Transverse colon (tissue), 4 donors: ENCODE measurements at places on chromosomes 5 and 9. TPM values are rescaled to one million over a fixed set of nuclear protein-coding genes. Genes with fewer than 3 reads are reported as not detected.
A peak's percentile ranks its signal among the peaks of the same experiment; 100 is the strongest.

DNA sequence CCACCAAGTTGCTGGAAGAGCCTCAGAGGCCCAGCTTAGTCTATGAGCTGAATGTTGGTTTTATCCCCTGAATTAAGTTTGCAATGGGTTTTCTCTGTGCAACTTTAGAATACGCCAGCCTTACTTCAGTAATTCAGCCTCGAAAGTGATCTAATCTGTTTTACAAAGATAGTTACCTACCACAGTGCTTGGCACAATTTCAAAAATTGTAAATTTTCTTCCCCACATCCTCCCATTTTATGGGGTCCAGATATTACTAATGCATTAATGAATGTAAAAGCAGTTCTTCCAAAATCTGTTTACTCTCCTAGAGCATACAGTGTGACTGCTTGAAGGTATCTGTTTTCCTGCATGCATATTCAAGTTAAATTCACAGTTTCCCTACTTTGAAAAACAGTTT lies 172.6 kb downstream of the MAN2A1 start:
- H3K36me3 ChIP-seq: peaks cover 16% of the 10 kb centered on the region
- peaks cover 5% of the 10 kb centered on the region for H3K4me1 ChIP-seq
- DNase-seq: no peak
- no peak overlapping the region for H3K27ac ChIP-seq
- no peak overlapping the region for H3K4me3 ChIP-seq

DNA sequence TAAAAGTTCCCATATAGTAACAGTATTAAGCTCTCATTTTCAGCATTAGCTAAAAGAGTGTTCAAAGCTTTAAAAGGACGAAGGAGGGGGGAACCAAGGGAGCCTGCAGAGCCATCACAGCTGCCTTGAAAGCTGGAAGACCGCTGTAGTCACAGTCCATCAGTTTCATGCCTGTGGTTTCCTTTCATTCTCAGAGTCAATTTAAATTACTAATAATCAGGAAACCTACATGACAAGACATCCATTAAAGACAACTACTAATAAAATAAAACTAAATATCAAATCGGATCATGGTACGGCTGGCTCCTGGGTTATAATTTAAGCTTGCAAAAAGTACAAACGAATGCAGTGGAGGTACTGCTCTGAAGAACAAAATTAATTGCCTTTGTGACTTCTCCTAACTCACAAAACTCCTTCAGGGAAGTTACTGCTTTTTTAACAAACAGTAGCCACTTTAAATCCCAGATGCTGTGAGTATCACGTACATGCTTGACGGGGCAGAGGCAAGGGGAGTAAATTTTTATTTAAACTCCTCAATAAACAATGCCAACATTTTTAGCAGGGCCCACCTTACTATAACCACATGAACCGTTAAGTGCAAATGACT lies 213.5 kb downstream of the DENND1A start:
- no peaks in the 10 kb centered on the region for H3K4me1 ChIP-seq
- no peak for DNase-seq
- H3K4me3 ChIP-seq: no peak overlapping the region

The BRINP1 gene
- 0.27 TPM for total RNA-seq

The STKLD1 gene
- total RNA-seq: 0.68 TPM

DNA sequence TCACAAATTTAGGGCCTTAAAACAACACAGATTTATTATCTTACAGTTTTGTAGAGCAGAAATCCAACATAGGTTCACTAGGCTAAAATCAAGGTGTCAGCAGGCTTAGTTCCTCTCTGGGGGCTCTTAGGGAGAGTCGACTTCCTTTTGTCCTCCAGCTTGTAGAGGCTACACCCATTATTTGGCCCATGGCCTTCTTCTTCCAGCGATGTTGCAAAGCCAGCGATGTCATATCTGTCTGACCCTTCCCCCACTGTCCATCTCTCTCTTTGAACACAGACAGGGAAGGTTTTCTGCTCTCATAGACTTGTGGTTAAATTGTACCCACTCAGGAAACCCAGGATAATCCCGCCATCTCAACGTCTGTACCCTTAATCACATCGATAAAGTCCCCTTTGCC lies 60.3 kb upstream of the SHB start:
- no peaks in the 10 kb centered on the region for H3K36me3 ChIP-seq
- H3K27me3 ChIP-seq: no peaks in the 10 kb centered on the region
- H3K27ac ChIP-seq: no peak overlapping the region
- no peaks in the 10 kb centered on the region for H3K4me1 ChIP-seq

The N4BP3 gene
- total RNA-seq: 1.6 TPM

- H3K27me3 ChIP-seq: no peaks in the 10 kb centered on the region
- H3K4me3 ChIP-seq: no peak overlapping the region
- H3K36me3 ChIP-seq: no peaks in the 10 kb centered on the region
These were observed 33.5 kb upstream of the ADAM19 start for GRCh38 chr5:157608972-157609565.

The GKAP1 gene
- 6.0 TPM for total RNA-seq

GRCh38 chr9:72526901-72527800 lies 5.7 kb downstream of the TMC1 start:
- peak overlapping the region; percentile 67 for H3K27ac ChIP-seq
- H3K27me3 ChIP-seq: no peaks in the 10 kb centered on the region
- no peak overlapping the region for H3K4me3 ChIP-seq
- DNase-seq: peak; percentile 71
- no peaks in the 10 kb centered on the region for H3K36me3 ChIP-seq

DNA sequence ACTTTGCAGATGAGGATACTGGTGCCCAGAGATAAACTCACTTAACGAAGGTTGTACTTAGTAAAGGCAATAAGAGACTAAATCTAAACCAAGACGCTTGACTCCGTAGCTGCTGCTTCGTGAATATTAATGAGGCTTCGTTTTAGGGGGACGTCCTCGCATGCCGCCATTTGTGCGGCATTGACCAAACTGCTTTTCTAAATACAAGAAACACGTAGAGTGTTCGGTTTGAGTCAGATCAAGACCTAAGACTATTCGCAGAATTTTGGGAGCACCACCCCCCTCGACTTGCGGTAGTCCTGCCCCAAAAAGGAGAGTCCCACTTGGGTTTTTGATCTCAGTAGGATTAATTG lies 1.1 kb downstream of the NPM1 start:
- peak overlapping the region; percentile 78 for H3K4me3 ChIP-seq
- peaks cover 9% of the 10 kb centered on the region for H3K36me3 ChIP-seq
- peaks cover 7% of the 10 kb centered on the region for H3K4me1 ChIP-seq
- no peak for DNase-seq
- no peaks in the 10 kb centered on the region for H3K27me3 ChIP-seq

DNA sequence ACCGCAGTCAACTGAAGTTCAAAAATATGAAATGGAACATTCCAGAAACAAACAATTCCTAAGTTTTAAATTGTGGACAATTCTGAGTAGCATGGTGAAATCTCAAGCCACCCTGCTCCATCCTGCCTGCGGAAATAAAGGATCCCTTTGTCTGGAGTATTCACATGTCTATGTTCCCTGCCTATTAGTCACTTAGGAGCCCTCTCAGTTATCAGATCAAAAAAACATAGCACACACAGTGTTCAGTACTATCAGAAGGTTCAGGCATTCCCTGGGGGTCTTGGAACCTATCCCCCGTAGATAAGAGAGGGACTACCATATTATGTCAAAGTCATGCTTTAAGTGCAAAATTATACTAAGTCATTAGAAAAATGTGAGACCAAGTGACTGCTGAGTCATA lies 300.8 kb downstream of the SEMA5A start:
- no peak overlapping the region for H3K4me3 ChIP-seq
- no peak overlapping the region for H3K27ac ChIP-seq
- H3K27me3 ChIP-seq: no peaks in the 10 kb centered on the region
- H3K36me3 ChIP-seq: no peaks in the 10 kb centered on the region
- DNase-seq: no peak

- H3K4me1 ChIP-seq: no peaks in the 10 kb centered on the region
- H3K36me3 ChIP-seq: peaks cover 8% of the 10 kb centered on the region
- no peak for DNase-seq
- no peaks in the 10 kb centered on the region for H3K27me3 ChIP-seq
These were observed 9.0 kb downstream of the TOR1B start for GRCh38 chr9:129811967-129812363.

GRCh38 chr9:2925016-2925415 lies 81.1 kb upstream of the PUM3 start:
- H3K27me3 ChIP-seq: no peaks in the 10 kb centered on the region
- no peak for DNase-seq
- no peak overlapping the region for H3K4me3 ChIP-seq

DNA sequence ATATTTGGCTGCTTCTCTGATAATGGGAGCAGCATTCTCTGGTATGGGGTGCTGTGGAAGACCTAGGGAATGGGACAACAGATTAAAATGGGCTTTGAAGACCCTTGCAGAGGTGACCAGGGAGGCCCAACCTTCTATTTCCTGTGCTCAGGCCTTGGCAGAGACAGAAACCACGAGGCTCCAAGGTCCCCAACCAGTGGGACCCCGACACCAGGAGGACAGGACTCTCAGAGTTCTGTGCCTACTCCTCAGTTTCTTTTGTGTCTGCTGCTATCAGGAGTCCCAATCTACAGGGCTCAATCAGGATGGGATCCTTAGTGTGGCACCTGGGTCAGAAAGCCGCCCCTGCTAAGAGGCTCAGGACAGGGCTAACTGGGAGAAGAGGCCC lies 29.3 kb downstream of the CSF2 start:
- peak overlapping the region; percentile 46 for H3K27ac ChIP-seq
- no peak overlapping the region for H3K4me3 ChIP-seq
- no peaks in the 10 kb centered on the region for H3K36me3 ChIP-seq

DNA sequence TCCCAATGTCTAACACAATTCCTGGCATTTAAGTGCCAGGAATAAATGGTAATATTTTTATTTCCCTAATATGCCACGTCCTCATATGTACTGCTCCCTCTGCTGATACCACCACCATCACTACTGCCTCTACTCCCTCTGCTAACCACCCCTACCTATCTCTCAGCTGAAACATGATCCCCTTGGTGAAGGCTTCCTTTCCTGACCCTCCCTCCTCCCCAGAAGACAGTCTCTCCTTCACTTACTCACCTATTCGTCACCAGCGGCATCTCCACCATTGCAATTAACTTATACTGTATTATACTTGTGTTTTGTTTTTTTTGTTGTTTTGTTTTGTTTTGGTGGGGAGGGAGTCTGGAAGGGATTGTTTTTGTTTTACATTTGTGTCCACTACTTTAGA lies 4.8 kb downstream of the DENND1A start:
- no peak for DNase-seq
- H3K4me3 ChIP-seq: no peak overlapping the region
- peaks cover 29% of the 10 kb centered on the region for H3K4me1 ChIP-seq
- H3K27me3 ChIP-seq: no peaks in the 10 kb centered on the region

GRCh38 chr9:86839522-86839921 lies 107.8 kb downstream of the GAS1 start:
- no peaks in the 10 kb centered on the region for H3K4me1 ChIP-seq
- no peak for DNase-seq
- H3K36me3 ChIP-seq: no peaks in the 10 kb centered on the region
- H3K4me3 ChIP-seq: no peak overlapping the region

GRCh38 chr9:89642789-89643188 lies 38.0 kb downstream of the GADD45G start:
- peaks cover 13% of the 10 kb centered on the region for H3K4me1 ChIP-seq
- H3K4me3 ChIP-seq: no peak overlapping the region
- H3K27ac ChIP-seq: no peak overlapping the region
- H3K27me3 ChIP-seq: no peaks in the 10 kb centered on the region

DNA sequence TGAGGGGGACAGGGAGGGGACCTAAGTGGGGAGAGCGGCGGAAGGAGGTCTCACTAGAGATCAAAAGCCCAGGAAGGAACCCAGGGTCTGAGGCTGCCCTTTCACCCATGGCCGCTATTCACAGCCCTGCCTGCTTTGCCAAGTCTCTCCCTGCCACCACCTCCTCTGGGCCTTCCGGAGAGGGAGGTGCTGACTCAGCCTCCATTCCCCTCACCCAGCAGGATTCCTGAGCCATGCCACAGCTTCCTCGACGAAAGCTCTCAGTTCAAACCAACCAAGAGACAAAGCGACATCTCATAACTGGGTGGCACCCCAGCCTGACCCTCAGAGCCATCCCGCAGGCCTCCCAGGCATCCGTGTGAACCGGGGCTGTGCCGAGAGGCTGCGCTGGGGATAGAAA lies 36.7 kb downstream of the PAX5 start:
- no peak overlapping the region for H3K4me3 ChIP-seq
- no peaks in the 10 kb centered on the region for H3K36me3 ChIP-seq
- DNase-seq: no peak
- peaks cover 58% of the 10 kb centered on the region for H3K27me3 ChIP-seq
- H3K27ac ChIP-seq: no peak overlapping the region
- no peaks in the 10 kb centered on the region for H3K4me1 ChIP-seq

The SLC25A2 gene
- not detected for total RNA-seq

GRCh38 chr9:99050292-99050911 lies 54.5 kb upstream of the TGFBR1 start:
- peak overlapping the region; percentile 69 for H3K27ac ChIP-seq
- DNase-seq: no peak
- H3K36me3 ChIP-seq: no peaks in the 10 kb centered on the region
- H3K27me3 ChIP-seq: no peaks in the 10 kb centered on the region
- H3K4me1 ChIP-seq: peaks cover 7% of the 10 kb centered on the region

The SLC27A6 gene
- total RNA-seq: 0.27 TPM

The ZFP2 gene
- 2.0 TPM for total RNA-seq

- H3K27me3 ChIP-seq: no peaks in the 10 kb centered on the region
- DNase-seq: no peak
- H3K4me1 ChIP-seq: peaks cover 38% of the 10 kb centered on the region
- H3K4me3 ChIP-seq: peak overlapping the region; percentile 84
- H3K27ac ChIP-seq: peak overlapping the region; percentile 96
- H3K36me3 ChIP-seq: no peaks in the 10 kb centered on the region
These were observed 315 bp downstream of the PIK3R1 start for GRCh38 chr5:68215898-68216244.

The SLC6A18 gene
- not detected for total RNA-seq

The PPP1R26 gene
- total RNA-seq: 26.5 TPM

DNA sequence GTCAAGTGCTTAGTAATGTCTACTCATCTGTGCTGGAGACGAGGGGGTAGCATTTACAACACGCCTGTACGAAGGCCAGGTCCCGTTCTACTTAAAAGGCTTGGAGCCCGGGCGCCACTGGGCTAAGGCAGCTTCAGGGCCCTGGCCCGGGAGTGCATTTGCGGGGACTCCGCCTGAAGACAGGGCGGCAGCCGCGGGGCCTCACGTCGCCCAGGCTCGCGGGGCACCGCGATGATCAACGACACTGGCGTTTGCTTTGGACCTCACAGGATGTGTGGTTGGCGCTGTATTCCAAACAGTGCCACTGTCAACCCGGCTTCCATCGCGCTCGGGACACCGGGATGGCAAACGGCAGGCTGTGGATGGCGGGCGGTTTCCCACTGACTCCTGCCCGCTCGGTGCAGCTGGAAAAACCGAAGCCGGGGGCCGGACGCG lies 1.1 kb upstream of the TENT4A start:
- no peaks in the 10 kb centered on the region for H3K36me3 ChIP-seq
- DNase-seq: peak; percentile 61
- peak overlapping the region; percentile 96 for H3K27ac ChIP-seq
- H3K27me3 ChIP-seq: no peaks in the 10 kb centered on the region
- H3K4me3 ChIP-seq: peak overlapping the region; percentile 78
